Body of pancreas (tissue), 4 donors: ENCODE measurements at places on chromosomes 2 and 18. TPM values are rescaled to one million over a fixed set of nuclear protein-coding genes. Genes with fewer than 3 reads are reported as not detected.

DNA sequence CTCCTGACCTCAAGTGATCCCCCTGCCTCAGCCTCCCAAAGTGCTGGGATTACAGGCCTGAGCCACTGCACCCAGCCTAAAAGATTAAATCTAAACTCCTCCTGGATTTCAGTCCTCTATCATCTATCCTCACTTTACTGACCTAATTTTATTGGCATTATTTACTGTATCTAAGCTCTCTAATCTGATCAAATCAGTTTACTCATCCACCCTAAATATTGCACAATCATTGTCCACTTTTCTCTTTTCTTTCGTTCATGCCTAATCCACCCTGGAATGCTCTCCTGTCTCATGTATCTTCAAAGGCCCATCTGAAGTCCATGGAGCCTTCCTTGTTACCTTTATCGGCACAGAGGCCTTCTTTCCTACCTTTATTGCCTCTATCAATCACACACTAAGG is 31.6 kb upstream of the GPR155 start:
- H3K36me3 ChIP-seq, result no peaks in the 10 kb centered on the region
- H3K27me3 ChIP-seq, result no peaks in the 10 kb centered on the region
- no peak overlapping the region for H3K27ac ChIP-seq
- no peak overlapping the region for H3K4me3 ChIP-seq

DNA sequence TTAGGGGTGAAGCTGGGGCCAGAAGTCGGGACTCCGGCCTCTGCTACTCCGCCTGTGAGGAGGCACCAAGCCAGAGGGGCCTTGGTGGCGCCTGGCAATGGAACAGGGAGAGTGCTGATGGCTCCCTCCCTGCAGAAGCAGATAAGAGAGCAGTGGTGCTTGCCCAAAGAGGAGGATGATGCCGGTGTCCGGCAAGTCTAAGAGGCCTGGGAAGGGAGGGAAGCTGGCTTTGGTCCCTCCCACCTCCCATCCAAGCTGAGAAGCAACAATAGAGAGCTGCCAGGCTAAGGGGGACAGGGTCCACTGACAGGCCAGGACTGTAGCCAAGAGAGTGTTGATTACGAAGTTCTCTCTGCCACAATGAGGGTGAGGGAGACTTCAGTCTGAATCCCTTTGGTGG is 479.5 kb downstream of the TNS1 start:
- no peaks in the 10 kb centered on the region for H3K36me3 ChIP-seq
- no peak overlapping the region for H3K27ac ChIP-seq
- no peak for DNase-seq
- no peak overlapping the region for H3K4me3 ChIP-seq
- H3K4me1 ChIP-seq, result no peaks in the 10 kb centered on the region
- H3K27me3 ChIP-seq, result no peaks in the 10 kb centered on the region

- H3K4me3 ChIP-seq, result no peak overlapping the region
- no peak for DNase-seq
- no peaks in the 10 kb centered on the region for H3K36me3 ChIP-seq
- peak overlapping the region; percentile 54 for H3K27ac ChIP-seq
- H3K27me3 ChIP-seq, result no peaks in the 10 kb centered on the region
These were observed 24.7 kb downstream of the BABAM2 start for GRCh38 chr2:27915191-27915590.

DNA sequence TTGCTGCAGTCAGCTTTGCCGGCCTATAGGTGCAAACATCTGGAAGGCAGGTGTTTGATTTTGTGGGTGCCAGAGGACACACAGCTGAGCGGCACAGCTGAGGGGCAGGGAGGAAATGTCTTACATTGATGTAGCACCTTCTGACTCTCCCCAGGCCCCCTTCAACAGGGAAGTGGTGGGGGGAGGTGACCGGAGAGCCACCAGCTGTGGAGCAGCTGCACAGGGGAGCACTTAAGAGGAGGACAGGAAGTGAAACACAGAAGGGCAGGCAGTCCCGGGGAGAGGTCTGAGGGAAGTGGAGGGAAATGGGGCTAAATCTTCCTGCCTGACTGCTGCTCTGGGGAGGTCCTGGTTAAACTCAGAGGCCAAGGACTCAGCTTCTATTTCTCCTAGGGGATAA is 409.1 kb downstream of the TNS1 start:
- no peak for DNase-seq
- no peak overlapping the region for H3K27ac ChIP-seq
- no peaks in the 10 kb centered on the region for H3K27me3 ChIP-seq
- H3K4me1 ChIP-seq, result no peaks in the 10 kb centered on the region

- H3K4me3 ChIP-seq, result no peak overlapping the region
- no peak overlapping the region for H3K27ac ChIP-seq
- no peaks in the 10 kb centered on the region for H3K27me3 ChIP-seq
- no peaks in the 10 kb centered on the region for H3K36me3 ChIP-seq
These were observed 32.5 kb upstream of the ACAA2 start for GRCh38 chr18:49845629-49846360.

DNA sequence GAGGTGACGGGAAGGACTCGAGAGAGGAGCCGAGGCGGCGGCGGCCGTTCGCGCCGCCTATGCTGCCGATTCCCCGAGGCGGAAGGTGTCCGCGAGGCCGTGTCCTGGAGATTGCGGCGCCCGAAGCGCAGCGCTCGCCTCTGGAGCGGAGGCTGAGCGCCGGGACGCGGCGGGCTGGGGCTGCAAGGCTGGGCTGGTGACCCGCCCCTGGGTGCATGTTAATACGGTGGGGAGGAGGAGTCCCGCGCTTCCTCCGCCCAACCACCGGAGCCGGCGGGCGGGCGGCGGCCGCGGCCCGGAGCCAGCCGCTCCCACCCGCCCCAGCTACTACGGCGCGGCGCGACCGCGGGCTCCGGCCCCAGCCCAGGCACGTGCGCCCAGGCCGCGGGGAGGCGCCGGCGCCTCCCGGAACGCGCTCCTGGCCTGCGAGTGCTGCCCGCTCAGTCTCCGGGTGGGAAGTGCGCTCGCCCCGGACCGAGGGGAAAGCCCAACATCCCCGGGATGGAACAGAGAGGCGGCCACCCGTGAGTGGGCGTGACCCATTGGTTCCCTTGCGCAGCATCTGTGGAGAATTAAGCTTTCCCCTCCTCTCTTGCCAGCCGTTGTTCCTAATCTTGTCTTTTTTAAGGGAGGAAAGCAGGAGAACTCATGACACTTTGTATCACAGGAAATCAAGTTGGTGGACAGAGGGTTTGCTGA is at the start of gene DLGAP1:
DLGAP1 (minus strand) TSS at position 195 of the 699 bp plus-strand sequence.
- no peaks in the 10 kb centered on the region for H3K36me3 ChIP-seq
- H3K27me3 ChIP-seq, result no peaks in the 10 kb centered on the region
- peak; percentile 17 for DNase-seq
- H3K4me3 ChIP-seq, result peak within 1 kb of the TSS; percentile 34
- peaks cover 18% of the 10 kb centered on the region for H3K4me1 ChIP-seq

DNA sequence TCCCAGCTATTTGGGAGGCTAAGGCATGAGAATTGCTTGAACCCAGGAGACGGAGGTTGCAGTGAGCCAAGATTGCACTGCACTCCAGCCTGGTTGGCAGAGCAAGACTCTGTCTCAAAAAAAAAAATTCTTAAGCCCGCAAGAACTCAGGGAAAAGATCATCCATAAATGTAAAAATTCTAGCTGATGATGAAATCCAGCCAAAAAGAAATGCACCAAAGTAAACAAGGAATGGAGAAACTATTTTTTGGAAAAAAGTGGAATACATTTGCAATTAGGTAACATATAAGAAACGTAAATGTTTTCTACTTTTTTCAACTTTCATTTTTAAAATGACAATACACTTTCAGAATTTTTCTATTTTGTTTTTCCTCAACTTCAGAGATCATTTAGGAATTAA is 61.3 kb downstream of the ASXL2 start:
- no peak overlapping the region for H3K4me3 ChIP-seq
- H3K4me1 ChIP-seq, result no peaks in the 10 kb centered on the region
- no peak overlapping the region for H3K27ac ChIP-seq
- DNase-seq, result no peak
- no peaks in the 10 kb centered on the region for H3K36me3 ChIP-seq

CMPK2 gene
- 6.7 TPM for total RNA-seq

NFU1 gene
- total RNA-seq, result 12.9 TPM

CCDC178 gene
- 0.33 TPM for total RNA-seq

RANBP2 gene
- total RNA-seq, result 33.9 TPM
